Epithelial cell of esophagus (primary cell): ENCODE measurements at places on chromosomes 16 and 17.

DNA sequence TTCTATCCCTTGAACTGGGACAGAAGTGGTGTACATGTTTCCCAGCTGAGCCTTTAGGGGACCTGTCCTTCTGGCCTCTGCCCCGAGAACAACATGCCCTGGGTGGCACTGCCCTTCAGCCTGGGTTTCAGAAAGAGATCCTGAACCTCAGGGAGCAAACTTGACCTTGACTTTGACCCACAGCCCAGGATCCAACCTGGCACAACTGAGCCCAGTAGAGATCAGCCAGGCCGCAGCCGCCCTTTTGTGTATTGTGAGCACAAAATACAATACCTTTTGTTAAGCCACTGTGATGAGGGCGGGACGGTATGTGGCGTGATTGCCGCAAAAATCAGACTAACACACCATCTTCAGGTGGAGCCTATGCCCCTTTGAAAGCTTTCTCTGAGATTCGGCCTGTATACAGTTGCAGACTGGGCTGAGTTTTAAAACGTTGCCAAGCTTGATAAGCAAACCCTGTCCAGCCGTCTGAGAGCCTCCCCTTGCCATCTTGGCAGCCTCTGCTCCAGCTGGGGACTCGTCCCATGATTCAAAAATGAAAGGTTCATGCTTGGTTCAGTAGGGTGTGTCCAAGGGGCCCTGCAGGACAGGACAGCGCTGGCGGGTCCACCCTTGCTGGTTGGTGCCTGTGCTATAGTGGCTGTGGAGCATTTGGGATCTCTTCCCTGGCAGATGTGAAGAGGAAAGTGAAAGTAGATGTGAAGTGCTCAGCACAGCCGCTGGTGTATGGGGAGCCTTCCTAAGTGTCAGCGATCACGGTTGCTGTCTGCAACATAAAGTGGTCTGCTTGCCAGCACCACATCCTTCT is 40.3 kb downstream of the FOXL1 start:
- no peak for DNase-seq

DNA sequence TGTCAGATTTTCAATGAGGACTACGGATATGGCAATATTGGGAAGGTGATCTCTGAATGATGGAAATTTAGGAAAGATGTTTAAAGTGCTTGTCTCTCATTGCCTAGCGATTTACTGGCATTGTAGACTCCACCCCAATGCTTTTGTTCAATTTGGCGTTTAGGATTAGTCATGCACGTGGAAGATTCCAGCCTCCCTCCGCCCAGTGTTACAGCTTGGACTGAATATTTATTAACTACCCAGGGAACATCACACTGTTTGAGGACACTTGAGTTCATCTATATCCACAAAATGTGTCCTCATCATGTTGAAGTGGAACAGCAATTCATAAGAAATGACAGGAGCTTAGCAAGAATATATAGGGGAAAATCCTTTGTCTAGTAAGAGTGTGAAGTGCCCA is 738.8 kb upstream of the RBFOX1 start:
- DNase-seq: no peak

DNA sequence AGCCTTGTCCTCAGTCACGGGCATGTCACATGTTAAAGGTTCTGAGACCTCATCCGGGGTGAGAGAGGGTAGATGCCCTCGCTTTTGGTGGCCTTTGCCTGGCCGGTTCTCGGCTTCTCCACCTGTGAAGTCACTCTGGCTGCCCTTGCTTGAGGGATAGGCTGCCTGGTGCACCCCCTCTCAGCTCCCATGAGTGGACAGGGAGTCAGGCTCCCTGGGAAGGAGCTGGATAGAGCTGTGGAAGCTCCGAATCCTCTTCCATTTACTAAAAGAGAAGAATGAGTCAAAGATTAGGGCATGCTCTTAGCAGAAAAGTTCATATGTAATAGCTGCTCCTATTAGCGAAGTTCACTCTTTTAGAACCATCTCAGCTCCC is 142.0 kb downstream of the IRX3 start:
- DNase-seq: no peak

DNA sequence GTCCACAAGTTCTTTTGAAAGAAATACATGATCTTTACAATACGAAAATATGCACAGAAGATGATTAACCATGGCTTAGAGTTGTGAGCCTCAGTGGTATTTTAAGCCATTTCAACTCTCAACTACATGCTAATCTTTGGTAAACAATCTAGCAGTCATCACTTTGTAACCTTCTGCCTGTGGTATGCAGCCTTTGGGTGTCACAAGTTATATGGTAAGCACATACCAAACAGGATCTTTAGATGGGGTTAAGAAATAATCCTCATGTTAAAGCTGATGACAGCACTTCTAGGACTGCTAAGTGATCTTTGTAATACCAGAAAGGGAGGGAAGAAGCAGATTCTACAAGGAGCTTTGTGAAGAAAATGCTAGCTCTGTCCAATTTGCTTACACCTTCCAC is 74.3 kb downstream of the CA4 start:
- peak; percentile 29 for DNase-seq

DNA sequence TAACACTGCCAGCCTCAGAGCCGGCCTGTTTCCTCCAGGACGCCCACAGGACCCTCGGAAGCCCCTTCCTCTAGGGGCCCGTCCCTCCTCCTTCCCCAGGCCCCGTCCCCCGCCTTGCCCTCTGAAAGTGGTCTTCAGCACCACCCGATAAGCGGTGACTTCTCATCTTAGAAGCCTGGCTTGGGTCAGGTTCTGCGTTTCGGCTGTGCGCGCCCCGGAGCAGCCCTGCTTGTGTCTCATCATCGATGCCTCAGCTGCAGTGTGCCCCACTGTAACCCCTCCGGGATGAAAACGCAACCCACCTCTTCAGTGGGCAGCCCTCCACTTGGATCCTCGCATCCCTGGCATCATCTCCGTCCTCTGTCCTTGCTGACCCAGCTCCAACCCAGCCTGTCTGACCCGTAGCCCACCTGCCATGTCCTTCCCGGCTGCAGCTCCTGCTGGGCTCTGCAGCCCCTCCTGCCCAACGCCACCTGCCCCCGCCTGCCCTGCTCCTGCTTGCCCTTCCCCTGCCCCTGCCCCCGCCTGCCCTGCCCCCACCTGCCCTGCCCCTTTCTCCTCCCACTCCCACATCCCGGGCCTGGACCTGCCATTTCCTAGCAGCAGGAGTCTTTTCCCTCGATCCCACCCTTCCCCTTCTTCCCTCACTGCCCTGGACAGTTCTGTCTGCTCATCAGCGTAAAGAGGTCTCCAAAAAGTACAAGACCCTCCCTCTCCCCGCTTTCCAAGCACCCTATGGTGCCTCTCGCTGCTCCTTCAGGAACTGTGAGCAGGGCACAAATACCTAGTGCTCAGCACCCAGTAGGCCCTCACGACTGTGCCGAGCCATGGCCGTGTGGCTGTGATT is 112.5 kb upstream of the CHMP6 start:
- DNase-seq: no peak

GRCh38 chr17:43737722-43738121 is 20.9 kb downstream of the SOST start:
- DNase-seq: no peak

GRCh38 chr17:77098884-77099545 is 41.8 kb upstream of the SEC14L1 start:
- DNase-seq: peak; percentile 72

GRCh38 chr17:35257208-35257659 is 14.4 kb downstream of the SLFN5 start:
- peak; percentile 89 for DNase-seq

DNA sequence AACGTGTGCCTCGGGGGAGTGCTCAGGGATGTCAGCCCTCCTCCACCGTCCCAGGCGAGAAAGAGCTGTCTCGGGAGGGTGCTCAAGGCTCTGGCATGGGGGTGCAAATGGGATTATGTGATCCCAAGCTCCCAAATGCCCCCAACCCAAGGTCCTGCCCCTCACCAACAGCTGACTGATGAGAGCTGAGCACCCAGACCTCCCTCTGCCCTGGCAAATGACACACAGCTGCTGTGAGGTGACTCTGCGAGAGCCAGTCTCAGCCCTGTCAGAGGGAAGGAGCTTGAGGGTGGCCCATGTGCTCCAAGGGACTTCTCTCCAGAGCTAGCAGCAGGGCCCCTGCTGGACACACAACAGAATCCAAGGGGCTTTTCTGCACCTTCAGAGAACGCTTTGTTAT is 7.7 kb downstream of the CDH5 start:
- no peak for DNase-seq

DNA sequence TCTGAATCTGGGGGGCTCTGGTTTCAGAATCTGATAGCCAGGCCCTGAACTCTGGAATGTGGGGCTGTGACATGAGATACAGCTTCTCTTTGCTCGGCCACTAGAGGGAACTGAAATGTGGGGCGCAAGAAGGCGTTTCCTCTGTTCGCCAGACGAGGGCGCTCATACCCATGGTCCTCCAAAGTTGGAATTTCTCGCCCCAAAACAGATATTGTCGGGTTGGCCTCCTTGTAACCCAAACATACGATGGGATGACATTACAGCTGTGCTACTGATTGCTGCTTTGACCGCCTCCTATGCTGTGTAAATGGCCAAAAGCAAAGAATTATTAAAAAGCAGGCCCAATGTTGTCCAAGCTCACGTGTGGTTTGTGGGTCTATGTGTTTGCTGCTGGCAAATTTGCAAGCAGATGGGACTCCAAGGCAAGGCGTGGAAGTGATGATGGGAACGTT is 13.1 kb upstream of the MSI2 start:
- DNase-seq: peak; percentile 71

DNA sequence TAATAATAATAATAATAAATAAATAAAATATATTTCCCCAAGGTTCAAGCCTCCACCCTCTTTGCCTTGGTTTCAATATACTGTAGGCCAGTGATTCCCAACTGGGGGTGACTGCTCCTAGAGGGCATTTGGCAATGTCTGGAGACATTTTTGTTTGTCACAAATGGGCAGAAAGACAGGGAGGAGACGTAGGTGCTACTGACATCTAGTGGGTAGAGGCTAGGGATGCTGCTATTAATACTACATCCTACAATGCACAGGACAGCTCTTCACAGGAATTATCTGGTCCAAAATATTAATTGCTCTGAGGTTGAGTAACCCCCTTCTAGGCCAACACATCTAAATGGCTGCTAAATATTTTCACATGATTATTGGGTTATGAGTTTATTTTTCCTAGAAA is 12.8 kb upstream of the PRR14 start:
- DNase-seq: peak; percentile 72

DNA sequence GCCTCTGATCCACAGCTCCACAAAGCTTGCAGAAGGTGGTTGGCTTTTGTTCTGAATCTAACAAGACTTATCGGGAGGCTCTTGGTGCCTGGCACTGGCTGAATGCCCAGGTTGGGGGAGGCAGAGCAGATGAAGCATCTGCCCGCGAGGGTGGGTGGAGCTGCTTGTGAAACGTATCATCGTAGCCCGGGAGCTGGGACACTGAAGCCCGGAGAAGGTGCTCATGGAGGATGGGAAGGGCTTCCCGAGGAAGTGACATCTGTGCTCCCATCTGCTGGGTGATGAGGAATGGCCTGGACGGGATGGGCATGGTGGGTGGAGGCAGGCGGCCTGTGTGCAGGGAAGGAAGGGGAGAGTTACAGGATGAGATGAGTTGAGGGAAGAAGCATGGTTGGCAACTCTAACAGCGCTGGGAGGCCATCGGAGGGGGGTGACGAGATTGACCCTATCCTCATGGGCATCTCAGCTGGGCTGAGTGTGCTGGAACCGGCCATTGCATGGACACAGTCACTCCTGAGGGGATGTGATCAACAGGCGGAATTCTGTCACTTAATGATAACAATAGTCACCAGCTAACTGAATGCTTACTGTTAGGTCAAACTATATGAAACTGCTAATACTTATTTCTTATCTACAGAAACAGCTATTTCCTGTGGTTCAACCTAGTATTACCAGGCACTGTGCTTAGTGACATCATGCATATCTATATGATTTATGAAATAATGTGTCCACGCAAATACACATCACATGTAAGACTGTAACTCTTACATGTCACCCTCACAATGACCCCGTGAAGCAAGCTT is 102.7 kb downstream of the ABCC6 start:
- DNase-seq: no peak

- peak; percentile 89 for DNase-seq
Measured at GRCh38 chr16:8877894-8878522, 4.1 kb upstream of the LITAFD start.

GRCh38 chr17:40247926-40248495 is 28.9 kb downstream of the WIPF2 start:
- DNase-seq: no peak

DNA sequence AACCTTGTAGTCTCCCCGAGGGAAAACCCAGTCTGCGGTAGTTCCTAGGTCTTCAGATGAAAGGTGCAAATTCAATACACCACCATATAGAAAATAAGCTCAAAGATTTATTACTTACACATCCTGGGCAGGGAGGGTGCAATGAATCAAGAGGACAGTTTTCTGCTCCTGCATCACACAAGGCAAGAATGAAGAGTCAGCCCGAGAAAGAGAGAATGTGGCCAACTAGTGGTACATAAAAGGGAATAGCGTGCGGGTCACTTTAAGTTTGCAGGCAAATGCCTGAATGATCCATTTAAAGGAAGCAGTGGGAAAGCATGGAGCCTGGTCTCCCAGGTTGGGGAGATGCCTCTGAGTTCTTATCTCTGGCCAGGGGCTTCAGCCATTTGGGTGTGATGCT is 403.4 kb downstream of the GRIN2A start:
- no peak for DNase-seq

- DNase-seq: peak; percentile 17
Measured at GRCh38 chr17:30961209-30962188, 9.3 kb upstream of the RNF135 start.

DNA sequence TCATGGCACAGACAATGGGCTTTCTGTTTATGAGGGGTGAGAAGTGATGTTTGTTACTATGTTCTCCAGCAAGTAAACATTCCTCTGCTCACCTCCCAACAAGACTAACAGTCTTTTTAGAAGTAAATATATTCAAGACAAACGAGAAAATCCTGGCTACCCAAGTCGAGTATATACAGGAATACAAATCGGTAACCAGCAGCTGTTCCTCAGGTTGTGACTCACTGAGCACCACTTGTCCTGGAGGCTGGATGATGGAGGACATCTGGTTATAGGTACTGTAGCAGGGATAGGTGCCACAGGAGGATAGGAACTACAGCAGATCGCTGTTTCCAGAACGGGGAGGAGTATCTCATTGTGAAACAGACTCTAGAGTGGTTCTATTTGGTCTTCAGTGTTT is 5.3 kb upstream of the RPL27 start:
- no peak for DNase-seq

GRCh38 chr16:83717814-83718213 is 90.0 kb upstream of the HSBP1 start:
- DNase-seq: no peak

GRCh38 chr16:12449795-12450194 is 353.9 kb downstream of the CPPED1 start:
- peak; percentile 23 for DNase-seq

- DNase-seq: no peak
Measured at GRCh38 chr17:66981983-66982508, 17.5 kb downstream of the CACNG4 start.
